ENCODE measurements at places on chromosomes 11 and 22. TPM values are rescaled to one million over a fixed set of nuclear protein-coding genes. Genes with fewer than 3 reads are reported as not detected.
A peak's percentile ranks its signal among the peaks of the same experiment; 100 is the strongest.

Gene CCDC81
- 0.51 TPM for total RNA-seq

Gene PLA2G3
- total RNA-seq: not detected

Gene OR8H1
- not detected for total RNA-seq

Gene PAMR1
- total RNA-seq: not detected

Gene PHETA2
- not detected for total RNA-seq

Gene OR10D3
- total RNA-seq: not detected

DNA sequence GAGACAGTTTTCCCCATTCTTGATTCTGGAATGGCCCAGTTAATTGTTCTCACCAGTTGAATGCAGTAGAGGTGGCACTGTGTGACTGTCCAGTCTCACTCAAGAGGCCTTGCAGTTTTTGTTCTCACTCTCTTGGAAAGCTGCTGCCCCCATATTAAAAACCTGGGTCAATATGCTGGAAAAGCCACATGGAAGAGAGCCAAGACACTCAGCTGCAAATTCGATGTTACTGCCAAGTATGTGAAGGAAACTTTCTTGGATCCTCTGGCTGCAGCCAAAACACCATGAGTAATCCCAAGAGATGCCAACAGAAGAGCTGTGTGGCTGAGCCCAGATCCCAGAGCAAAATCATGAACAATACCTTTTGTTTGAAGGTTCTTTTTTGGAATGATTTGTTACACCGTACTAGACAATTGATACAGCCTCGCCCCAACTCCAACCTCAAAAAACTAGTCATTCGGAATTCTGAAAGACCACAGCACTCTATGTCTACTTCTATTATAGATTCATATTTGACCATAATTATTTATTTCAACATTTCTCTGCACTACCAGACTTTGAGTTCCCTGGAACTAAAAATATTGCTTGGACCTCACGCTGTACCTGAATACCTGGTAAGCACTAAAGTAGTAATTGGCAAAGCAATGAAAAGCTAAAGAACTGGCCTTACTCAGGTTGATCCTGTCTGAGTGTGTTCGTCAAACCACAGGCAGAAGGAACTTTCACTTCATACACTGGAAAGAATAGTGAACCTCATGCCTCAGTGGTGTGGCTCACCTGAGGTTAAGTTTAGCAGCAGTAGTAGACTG lies 378.8 kb downstream of the ETS1 start:
- no peak for DNase-seq

DNA sequence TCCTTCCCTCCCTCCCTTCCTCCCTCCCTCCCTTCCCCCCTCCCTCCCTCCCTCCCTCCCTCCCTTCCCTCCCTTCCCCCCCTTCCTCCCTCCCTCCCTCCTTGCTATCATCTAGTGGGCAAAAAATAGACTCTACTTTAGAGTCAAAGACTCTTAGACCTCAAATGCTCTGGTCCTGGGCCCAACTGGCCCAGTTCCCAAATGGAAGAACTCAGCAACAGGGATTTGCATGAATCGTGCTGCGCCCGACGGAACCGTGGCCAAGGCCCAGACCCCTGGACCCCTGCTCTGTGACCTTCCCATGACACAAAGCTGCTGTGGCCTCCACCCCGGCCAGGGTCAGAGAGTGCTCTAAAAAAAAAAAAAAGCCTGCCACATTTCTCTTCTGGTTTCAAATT lies 97.4 kb downstream of the WNT7B start:
- DNase-seq: no peak

GRCh38 chr11:17206463-17206862 lies 1.3 kb downstream of the PIK3C2A start:
- DNase-seq: no peak

- no peak for DNase-seq
Measured at GRCh38 chr11:133904818-133905515, 51.8 kb downstream of the IGSF9B start.

- DNase-seq: peak; percentile 69
Measured at GRCh38 chr11:10317776-10318526, 13.1 kb downstream of the ADM start.

GRCh38 chr11:3338569-3339339 lies 40.2 kb downstream of the ZNF195 start:
- DNase-seq: no peak

GRCh38 chr22:39520226-39521105 lies at the start of gene ATF4:
Gene ATF4, plus strand, starts transcription at chr22:39520562. Its CDS starts 884 bp downstream, at chr22:39521446.
- peak; percentile 83 for DNase-seq

GRCh38 chr11:47560426-47560825 lies 5.0 kb upstream of the PTPMT1 start:
- no peak for DNase-seq

DNA sequence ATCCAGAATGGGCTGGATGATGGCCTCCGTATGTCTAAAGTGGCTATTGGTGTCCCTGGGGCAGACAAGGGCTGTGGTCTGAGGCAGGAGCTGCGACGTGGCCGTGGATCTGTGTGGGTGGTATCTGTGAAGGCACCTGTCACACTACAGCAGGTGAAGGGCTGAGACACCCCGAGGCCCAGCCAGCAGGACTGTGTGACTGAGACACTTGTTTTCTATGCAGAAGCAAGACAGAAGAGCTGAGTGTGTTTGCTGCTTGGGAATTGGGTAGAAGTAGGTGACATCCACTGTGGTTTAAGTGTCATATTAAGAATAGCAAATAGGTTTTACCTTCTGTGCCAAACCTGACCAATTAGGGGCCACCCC lies 35.0 kb downstream of the AMPD3 start:
- no peak for DNase-seq

DNA sequence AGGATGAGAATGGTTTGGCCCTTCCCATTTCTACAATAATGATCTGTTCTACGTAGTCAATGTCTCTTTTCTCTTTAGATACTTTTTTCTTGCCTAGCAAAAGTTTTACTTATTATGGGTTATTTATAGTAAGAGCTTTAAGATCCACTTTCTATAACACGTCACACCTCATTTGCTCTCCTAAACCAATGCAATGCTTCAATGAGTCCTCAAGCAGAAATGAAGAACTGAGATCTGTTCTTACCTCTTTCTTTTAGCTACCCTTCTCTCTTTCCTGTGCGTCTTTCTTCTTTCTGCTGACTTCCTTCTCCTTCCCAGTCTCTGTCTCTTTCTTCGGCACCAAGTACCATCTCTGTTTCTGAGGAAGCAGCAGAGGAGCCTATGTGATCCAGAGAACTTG lies 61.8 kb downstream of the SNX19 start:
- no peak for DNase-seq

- no peak for DNase-seq
Measured at GRCh38 chr11:34621876-34622275, 983 bp downstream of the EHF start.

Measured in Caki2 (cell line).